ENCODE measurements at places on chromosomes 7 and 10.

- DNase-seq, result no peak
These were observed 1149.5 kb upstream of the POT1 start for GRCh38 chr7:126079151-126079550.

DNA sequence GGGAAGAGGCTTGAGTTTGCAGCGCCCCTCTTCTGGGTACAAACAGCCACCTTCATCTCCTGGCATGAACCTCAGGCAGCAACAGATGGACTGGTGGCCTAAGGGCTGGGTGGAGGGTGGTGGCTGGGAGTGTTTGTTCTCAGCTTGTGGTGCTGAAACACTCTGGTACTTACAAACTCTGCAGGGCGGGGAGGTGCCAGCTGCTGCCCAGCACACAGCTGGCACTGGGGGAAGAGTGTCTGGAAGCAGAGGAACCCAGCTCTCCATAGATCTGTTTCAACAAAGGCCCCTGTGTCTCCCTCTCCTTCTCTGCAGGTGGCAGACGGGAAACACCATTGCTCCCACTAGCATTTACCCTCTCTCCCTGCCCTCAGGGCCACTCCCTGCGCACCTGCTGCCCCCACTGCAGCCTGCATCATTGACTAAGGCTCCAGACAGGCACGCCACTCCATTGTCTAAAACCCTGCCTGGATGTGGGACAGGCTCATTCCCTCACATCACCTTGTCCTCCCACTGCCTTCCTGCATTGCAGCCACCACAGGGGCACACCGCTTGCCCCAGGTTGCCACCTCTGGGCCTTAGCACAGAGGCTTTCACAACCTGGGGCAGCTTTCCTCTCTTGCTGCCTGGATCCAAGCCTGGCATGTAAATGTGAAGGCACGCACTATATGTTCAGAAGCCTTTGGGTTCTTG lies 6.5 kb downstream of the ARHGAP22 start:
- DNase-seq, result peak; percentile 98

DNA sequence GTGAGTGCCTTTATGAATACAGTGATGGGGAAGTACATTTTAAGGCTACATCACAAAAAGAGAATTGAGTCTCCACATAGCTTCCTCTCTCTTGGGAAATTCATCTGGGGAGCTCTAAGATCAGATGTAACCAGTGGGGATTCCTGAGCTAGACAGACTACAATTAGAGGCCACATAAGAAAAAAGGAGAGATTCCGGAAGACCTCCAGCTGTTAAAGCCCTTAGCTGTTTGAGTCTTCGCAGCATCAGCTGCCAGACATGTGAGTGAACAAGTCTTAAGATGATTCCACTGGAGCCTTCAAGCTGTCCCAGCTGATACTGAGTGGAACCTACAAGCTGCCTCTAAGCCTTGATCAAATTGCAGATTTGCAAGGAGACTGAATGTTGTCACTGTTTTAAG lies 448.5 kb downstream of the NXPH1 start:
- DNase-seq, result no peak

- no peak for DNase-seq
These were observed 42.5 kb downstream of the ZCCHC24 start for GRCh38 chr10:79402951-79403350.

GRCh38 chr10:72088889-72089575 lies 681 bp upstream of the SPOCK2 start:
- no peak for DNase-seq

- no peak for DNase-seq
These were observed 158.5 kb downstream of the LHFPL3 start for GRCh38 chr7:104486931-104487330.

GRCh38 chr10:1036341-1036791 lies 10.7 kb upstream of the IDI2 start:
- DNase-seq, result no peak

DNA sequence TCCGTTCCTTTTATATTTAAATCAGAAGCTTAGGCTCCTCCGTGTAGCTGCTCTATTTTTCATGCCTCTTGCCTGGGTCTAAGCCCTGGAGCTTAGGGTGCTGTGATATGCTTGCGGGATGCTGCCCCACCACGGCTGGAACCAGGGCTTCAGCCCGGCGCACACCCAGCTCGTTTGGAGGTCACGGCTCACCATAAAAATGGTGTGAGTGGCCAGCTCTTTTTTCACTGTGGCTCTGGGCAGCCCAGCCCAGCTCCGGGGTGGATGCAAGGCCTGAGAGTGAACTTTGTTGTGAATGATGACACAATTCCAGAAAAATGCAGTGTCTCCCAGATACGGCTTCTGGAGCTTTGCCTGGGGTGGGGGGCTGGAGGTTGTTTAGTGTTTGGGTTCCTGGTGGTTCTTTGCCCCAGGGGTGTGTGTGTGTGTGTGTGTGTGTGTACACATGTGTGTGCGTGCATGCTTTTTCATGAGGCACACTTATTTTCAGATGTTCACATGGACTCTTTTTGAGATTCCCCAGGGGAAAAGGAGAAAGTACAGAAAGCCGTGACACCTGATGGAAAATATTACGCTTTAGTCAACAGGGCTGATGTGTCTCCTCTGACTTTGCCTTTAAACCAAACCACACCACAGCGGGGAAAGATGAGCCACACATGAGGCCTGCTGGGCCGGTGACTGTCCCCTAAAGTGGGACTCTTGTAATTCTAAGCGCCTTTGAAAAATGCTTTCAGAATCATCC lies 46.2 kb downstream of the GRK5 start:
- no peak for DNase-seq

DNA sequence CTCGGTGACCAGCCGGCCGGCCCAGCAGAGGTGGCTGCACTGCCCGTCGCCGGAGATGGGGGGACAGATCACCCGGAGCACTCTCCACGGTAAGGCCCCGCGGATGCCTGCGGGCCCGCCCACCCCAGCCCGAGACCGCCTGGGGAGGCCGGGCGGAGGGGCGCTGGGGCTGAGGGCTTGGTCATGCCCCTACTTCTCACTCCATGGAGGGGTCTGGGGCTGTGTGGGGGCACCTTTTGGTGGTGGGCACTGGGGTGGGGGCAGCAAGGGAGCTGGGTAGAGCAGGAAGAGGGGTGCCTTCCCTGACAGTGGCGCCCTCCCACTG lies 61.8 kb downstream of the NEURL1 start:
- no peak for DNase-seq

DNA sequence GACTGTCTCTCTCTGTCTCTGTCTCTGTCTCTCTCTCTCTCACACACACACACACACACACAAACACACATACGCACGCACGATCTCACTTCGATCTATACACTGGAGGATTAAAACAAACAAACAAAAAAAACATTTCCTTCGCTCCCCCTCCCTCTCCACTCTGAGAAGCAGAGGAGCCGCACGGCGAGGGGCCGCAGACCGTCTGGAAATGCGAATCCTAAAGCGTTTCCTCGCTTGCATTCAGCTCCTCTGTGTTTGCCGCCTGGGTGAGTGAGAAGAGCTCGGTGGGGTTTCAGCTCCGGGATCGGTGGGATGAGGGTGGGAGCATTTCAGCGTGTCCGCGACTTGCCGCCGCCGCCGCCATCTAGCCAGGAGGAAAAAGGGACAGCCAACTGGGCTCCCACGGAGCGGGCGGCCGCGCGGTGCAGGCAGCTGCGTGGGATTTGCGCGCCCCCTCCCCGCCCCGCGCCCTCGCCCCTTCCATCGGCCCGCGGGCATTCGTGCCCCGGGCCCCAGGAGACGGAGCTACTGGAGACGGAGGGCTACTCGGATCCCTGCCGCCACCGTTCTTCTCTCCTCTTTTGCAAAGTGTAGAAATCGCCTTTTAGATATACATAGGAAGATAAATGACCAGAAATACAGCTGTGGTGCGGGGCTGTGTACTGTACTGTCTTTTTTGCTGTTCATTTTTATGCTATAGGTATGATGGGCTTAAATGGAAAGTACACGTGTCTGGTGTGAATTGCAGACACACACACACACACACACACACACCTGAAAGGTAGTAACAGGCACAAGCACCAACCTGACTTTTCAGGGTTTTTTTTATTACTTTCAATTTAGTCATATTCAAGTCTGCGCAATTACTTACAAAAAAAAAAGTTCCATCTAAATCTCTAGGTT lies 581 bp downstream of the PTPRZ1 start:
- DNase-seq, result no peak

- no peak for DNase-seq
These were observed 16.2 kb upstream of the GIMAP8 start for GRCh38 chr7:150434240-150434639.

GRCh38 chr10:123994417-123995081 lies 98.8 kb downstream of the CHST15 start:
- DNase-seq, result peak; percentile 58

DNA sequence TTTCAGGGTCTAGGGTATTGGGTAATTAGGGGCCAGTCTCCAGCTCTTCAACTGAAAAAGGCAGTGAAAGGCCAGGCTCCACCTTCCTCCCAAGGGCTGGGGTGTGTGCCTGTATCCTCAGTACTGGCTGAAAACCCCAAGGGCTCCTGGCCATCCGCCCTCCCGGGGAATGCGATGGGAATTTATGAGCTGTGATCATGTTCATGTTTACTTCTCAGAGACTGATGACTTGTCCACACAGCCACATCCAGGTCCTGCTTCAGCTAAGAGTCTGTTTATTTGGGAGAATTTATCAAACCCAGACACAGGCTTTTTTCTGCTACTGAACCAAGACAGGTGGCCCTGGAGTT lies 91.7 kb downstream of the CCDC3 start:
- DNase-seq, result no peak

- DNase-seq, result no peak
These were observed 37.2 kb downstream of the APBB1IP start for GRCh38 chr10:26475386-26475785.

- DNase-seq, result no peak
These were observed 56.0 kb downstream of the HIPK2 start for GRCh38 chr7:139721821-139722220.

DNA sequence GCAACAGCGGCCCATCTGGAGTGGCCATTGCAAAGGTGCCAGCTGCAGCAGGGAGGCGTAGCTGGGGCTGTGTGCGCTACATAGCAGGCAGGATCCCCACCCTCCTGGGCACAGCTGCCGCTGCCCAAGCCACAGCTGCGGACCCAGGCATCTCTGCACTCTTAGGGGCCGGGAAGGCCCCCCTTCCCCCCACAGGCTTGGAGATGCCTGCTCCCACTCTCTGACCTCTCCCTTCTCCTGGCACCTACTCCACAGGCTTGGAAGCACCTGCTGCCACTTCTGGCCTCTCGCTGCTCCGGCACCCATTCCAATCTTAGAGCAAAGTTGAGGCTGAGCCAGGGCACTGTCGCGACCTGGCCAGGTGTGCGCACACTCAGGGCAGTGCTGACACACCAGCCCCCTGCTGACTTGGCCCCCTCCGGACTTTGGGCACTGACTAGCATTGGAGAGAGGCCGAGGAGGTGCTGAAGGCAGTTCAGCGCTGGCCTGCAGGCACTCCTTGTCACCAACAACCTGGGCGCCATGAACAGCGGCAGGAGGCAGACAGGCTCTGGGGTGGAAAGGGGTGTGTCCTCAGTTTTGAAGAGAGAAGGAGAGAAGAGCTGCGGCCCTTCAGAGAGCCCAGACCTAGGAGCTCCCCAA lies 18.4 kb downstream of the RBM48 start:
- DNase-seq, result no peak

GRCh38 chr10:96377816-96378294 lies 19.1 kb upstream of the OPALIN start:
- no peak for DNase-seq

GRCh38 chr10:127578961-127579305 lies 29.8 kb downstream of the NPS start:
- no peak for DNase-seq

DNA sequence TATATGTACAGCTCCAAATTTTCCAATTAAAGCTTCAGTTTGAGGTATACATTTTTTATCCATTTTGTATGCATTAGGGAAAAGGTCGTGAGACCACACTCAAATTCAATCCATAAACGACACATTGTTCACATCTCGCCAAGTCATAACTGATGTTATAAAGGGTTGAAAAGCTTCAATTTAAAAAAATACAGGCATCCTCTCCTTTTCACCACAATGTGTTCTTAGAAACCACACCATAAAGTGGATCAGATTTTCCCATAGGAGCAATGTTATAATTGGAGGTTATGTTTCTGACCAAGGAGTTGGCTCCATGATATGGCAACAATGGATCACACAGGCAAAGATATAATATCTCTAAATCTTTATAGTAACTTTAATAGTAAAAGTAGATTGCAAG lies 663.6 kb downstream of the PARD3 start:
- no peak for DNase-seq

- DNase-seq, result no peak
These were observed 76.4 kb upstream of the PIK3CG start for GRCh38 chr7:106788637-106789036.

DNA sequence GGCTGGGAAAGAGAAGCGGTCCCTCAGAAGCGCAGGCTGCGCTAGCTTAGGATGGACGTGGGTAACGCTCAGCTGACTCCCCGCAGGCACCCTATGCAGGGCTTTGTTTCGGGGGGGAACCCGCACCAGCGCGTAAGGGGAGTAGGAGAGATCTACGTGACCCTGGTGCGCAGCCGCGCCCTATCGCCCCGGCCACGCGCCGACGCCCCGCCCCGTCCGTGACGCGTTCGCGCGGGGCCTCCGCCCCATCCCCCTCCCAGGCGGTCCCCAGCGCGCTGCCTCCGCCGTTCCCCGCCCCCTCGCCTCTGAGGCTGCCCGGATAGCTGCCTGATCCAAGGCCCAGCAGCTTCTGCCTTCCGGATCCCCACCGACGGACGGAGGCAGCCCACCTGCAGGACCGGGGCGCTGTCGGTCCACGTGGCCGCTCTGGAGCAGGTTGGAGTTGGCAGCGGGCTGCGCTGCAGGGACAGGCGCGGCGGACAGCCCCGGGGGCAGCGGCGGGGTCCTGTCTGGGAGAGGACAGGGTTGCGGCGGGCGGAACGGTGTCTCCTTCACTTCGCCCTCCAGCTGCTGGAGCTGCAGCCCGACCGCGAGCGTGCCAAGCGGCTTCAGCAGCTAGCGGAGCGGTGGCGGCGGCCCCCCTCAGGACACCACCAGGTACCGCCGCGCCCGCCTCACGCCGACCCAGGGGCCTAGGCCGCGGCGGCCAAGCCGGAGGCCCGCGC lies at the start of gene VDAC2:
TSS of gene VDAC2 (plus strand) at position 515 of the 725 bp plus-strand sequence. CDS start 363 bp downstream, outside the sequence.
- peak; percentile 85 for DNase-seq

GRCh38 chr10:102845352-102845902 lies 8.2 kb upstream of the CYP17A1 start:
- no peak for DNase-seq
